NK-92 treated with Interleukin-12 subunit alpha and Interleukin-12 subunit beta, amount 100 ng/mL, for 24 hours (cell line): ENCODE measurements at places on chromosomes 12 and 14.

DNA sequence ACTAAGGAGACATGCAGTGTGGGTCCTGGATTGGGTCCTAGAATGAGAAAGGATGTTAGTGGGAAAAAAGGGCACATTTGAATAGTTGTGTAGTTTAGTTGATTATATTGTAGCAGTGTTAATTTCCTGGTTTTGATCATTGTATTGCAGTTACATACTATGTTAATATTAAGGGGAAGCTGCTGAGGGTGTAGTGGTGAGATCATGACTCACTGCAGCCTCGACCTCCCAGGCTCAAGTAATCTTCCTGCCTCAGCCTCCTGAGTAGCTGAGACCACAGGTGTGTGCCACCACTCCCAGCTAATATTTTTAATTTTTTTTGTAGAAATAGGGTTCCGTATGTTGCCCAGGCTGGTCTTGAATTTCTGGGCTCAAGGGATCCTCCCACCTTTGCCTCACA is 21.7 kb downstream of the BORCS5 start:
- DNase-seq: no peak

DNA sequence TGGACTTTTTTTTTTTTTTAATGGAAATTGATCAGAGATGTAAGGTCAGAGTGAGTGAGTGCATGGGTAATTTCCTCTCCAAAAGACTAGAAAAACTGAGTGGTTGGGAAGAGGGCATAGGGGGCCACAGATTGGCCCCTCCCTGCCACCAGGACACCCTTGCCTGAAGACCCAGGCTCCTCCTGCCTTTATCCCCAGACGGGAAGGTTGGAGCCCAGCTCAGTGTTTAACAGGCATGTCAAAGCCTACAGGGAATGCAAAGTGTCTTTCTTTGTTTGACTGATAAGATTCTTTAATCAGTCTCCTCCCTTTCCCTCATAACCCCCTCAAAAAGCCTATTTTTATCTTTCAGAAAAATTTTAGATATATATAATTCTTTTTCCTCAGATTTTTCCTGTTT is 50.3 kb downstream of the IRAK3 start:
- DNase-seq: no peak

DNA sequence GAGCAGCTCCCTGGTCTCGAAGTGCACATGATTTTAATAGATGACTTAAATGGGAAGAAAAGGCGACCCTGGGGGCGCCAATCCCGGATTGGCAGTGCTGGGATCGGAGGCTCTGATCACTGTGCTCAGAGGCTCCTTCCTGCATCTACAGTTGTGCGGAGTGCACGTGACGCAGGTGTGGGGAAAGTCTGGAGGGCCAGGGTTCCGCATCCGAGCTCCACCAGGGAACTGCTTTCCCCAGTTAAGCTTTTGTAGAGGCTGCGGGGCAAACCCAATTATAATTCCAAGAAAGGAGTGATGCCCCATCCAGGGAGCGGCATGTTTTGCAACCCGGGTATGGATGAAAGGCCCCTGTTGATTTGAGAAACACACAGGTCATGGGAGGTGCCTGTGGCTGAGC is 36.5 kb downstream of the ELK3 start:
- DNase-seq: no peak

GRCh38 chr12:65430006-65430405 is 151.5 kb downstream of the MSRB3 start:
- no peak for DNase-seq

- no peak for DNase-seq
These were observed 22.2 kb downstream of the NR2C1 start for GRCh38 chr12:95051241-95051640.

GRCh38 chr12:123231931-123232330 is 1.0 kb downstream of the MPHOSPH9 start:
- DNase-seq: no peak

- DNase-seq: no peak
These were observed 12.6 kb upstream of the CTDSP2 start for GRCh38 chr12:57859121-57859520.

DNA sequence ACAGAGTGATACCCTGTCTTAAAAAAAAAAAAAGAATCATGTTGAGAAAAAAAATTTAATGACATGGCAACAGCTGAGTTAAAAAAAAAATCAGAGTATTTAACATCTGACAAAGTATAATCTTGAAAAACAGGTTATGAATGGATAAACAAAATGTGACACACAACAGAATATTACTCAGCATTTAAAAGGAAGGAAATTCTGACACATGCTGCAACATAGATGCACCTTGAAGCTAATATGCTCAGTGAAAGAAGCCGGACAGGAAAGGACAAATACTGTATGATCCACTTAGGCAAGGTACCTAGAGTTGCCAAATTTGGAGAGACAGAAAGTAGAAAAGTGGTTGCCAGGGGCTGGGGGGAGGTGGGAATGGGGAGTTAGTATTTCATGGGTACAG is 19.4 kb upstream of the EIF2B2 start:
- no peak for DNase-seq

GRCh38 chr12:84222841-84223240 is 689.8 kb downstream of the SLC6A15 start:
- no peak for DNase-seq

GRCh38 chr14:75578102-75578785 is at the start of gene FLVCR2:
FLVCR2 (plus strand) TSS chr14:75578620; CDS start chr14:75578973, 353 bp downstream.
- no peak for DNase-seq

DNA sequence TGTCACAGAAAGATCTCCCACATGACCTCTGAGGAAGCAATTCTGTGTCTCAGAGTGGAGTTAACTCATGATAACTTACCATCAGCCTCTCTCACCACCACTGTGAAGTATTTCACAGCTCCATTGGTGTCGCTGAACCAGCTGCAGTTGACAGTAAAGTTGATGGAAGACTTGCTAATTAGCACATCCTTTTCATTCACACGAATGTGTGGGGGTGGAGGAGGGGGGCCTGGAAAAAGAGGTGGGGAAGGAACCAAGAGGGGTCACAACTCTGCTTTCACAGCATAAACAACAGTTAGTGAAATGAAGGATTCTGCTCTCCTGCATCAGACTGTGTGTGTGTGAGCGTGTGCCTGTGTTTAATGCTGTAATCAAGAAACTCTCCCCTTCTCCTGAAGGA is 82.1 kb downstream of the PTPRB start:
- no peak for DNase-seq

DNA sequence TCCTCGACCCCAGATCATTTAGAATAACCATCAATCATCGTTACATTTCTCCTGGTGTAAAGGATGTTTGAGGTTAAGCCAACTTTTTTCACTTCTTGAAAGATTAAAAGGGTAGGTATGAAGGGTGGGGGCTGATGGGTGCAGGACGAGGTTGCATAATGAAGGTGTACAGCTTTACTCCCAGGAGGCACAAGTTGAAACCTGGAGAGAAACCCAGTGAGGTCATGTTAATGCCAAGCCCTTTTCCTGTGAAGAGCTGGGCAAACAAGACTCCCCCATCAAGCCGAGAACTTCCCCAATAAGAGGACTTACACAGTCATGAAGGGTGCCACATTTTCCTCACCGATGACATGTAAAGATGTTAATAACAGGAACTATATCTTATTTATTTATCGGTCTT is 84.3 kb downstream of the FZD10 start:
- no peak for DNase-seq

DNA sequence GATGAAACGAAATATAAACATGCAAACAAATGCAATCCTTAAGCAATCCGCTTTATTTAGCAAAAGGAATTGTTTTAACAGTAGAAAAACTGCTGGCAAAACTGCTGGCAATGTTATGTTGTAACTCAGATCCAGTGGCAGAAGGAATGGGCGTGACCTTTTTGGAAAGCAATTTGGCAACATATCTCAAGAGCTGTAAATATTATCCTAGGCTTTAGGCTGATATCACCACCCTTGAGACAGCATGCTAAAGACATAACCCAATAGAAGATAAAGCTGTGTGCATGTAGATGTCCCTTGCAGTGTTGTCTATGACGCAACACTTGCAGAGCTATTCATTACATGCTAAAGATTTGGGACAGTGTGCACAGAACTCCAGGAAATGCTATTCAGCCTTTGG is 138.5 kb downstream of the DICER1 start:
- DNase-seq: no peak

GRCh38 chr12:104951759-104952509 is 6.2 kb downstream of the SLC41A2 start:
- no peak for DNase-seq

- no peak for DNase-seq
These were observed 9.2 kb downstream of the ZFP36L1 start for GRCh38 chr14:68783408-68784225.

GRCh38 chr12:90833228-90833627 is 121.7 kb downstream of the CCER1 start:
- no peak for DNase-seq

DNA sequence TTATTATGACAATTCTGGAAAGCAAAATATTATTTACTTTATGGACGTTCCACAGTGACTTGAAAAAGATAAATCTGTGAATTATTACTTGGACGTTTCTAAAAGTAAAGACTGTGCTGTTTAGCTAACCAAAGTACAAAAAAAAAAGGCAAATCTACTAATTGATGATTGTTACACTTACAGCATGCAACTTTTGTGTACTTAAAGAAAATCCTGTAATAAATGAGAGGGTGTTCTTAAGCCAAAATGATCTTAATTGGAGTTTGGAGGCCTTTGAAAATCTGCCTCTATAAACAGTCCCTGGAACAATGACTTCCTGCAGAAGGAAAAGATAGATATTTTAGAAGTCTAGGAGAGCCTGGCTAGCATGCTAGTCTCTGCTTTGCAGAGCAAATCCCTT is 434.0 kb upstream of the SYT1 start:
- no peak for DNase-seq
